ENCODE measurements at places on chromosomes 2 and 18.

GRCh38 chr18:58335821-58336220, 291.8 kb downstream of the NEDD4L start:
- DNase-seq, result no peak

- no peak for DNase-seq
Observed at GRCh38 chr2:25701801-25702200, 28.4 kb upstream of the DTNB start.

GRCh38 chr2:30323499-30323898, 92.2 kb downstream of the LBH start:
- no peak for DNase-seq

DNA sequence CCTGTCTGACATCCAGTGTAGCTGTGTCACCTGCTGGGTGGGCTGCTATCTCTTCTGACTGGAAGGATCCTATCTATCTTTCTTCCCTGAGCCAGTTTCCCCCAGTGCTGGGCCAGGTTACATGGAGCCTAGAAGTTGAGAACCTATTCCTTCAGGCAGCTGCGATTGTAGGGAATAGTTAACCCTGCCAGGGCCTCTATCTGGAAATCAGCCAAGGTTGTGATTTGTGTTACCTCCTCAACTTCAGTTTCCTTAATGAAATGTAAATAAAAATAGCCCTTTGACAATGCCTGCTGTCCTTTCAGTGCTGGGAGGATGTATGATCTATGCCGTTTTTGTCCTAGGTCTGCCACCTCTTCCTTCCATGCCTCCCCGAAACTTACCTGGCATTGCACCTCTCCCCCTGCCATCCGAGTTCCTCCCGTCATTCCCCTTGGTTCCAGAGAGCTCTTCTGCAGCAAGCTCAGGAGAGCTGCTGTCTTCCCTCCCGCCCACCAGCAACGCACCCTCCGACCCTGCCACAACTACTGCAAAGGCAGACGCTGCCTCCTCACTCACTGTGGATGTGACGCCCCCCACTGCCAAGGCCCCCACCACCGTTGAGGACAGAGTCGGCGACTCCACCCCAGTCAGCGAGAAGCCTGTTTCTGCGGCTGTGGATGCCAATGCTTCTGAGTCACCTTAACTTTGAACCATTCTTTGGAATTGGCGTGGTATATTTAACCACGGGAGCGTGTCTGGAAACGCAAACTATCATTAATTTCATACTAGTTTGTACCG, 36.6 kb downstream of the GORASP2 start:
- no peak for DNase-seq

DNA sequence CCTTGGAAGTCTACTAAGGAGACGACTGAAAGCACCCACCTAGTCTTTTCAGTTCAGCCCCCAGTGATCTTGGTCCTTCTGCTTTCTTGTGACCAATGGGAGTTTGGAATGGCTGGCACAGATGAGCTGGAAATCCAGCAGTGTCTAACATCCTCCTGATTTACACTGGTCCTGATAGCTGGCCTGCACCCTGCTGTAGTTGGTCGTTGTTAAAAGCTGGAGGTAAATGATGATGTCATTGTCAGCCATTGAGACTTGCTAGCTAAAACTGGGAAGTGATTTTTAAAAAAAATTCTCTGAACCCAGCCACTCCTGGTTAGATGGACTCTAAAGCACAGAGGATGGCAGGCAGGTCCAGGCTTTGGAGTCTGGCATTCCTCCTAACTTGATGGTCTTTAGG, 19.3 kb downstream of the CCT7 start:
- DNase-seq, result no peak

- no peak for DNase-seq
Observed at GRCh38 chr2:10136101-10136934, 13.8 kb downstream of the RRM2 start.

- peak; percentile 52 for DNase-seq
Observed at GRCh38 chr2:233108611-233109490, 48.7 kb downstream of the INPP5D start.

- DNase-seq, result no peak
Observed at GRCh38 chr2:202158796-202159195, 79.6 kb downstream of the SUMO1 start.

DNA sequence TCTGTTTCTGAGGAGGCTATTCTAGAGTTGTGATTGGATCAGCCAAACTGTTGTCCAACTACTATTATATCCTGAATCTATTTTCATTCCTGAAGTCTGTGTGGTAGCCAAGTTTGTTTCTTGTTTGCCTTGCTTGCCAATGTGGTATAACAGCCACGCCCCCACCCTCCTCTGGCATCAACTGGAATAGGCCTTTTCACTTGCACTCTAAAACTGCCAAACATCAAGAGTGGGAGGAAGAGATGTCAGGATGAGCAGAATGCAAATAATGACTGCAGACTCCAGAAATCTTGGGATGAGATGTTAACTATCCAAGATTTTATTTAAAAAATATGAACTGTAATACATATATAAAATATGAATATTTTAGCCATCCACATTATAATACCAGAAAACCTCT, 246.1 kb downstream of the NRXN1 start:
- DNase-seq, result no peak

GRCh38 chr2:66968946-66969345, 428.2 kb upstream of the ETAA1 start:
- DNase-seq, result no peak

- no peak for DNase-seq
Observed at GRCh38 chr2:99481527-99481926, 8.3 kb downstream of the REV1 start.

GRCh38 chr18:39962546-39962945, 1992.5 kb upstream of the PIK3C3 start:
- no peak for DNase-seq

DNA sequence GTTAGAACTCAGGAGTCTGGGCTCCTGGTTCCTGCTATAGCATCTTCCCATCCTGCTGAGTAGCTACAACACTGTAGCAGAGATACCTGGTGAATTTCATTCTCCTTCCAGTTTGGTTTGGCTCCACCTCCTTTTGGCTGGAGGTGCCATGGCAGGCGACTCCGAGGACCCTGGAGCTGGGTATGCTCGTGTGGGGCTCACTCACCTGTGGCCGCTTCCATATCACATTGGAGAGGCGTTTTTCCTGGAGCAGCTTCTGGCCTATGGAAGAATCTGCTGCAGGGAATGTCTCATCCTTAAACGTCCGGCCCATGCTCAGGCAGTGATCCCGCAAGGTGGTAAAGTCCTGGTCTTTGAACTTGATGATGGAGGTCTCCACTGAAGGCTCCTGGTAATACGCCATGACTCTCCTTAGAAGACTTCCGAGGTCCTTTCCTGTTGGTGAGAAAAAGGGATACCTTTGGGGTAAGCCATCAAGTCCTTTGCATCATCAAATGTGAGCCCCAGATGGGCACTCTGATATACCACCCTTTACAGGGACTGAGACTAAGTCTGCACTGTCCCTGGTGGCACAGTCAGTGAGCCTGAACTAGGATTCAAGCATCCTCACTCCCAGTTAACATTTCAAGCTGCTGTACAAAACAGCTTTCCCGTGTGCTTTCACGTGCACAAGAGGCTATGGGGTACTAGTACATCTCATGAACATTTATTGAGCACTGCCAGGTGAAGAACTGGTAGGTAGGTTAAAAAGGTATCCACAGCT, 20.1 kb downstream of the CAPN13 start:
- DNase-seq, result no peak

DNA sequence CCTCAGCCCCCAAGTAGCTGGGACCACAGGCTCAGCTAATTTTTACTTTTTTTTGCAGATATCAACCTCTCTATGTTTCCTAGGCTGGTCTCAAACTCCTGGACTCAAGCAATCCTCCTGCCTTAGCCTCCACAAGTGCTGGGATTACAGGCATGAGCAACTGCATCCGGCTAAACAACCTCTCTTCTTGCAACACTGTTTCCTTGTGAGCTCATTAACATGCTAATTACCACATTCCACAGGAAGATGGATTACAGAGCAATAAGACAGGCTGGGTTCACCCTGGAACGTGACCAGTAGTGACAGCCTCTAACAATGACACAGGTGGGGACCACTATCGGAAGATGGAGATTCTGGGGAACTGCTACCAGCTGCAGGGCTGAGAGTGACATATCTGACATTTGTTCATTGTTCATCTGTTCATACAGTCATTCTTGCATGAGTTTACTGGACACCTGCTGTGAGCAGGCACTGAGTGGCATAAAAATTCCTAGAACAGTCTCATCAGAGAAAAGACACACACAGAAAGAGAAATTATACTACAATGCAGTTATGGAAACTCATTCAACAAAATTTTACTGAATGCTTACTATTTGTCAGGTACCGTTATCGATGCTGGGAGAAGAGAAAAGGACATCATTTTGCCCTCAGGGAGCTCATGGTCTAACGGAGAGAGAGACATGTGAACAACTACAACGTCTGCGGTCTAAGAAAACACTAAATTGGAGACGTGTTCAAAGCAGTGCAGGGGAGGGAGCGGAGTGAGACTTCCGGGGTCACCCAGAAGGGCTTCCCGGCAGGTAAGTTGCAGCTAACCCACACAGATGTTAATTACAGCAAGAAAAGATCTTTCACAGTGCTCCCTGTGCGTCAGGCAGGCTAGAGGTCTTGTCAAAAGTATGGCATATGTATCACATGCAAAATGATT, 37.6 kb downstream of the PROC start:
- no peak for DNase-seq

- no peak for DNase-seq
Observed at GRCh38 chr2:20423847-20424246, 23.0 kb upstream of the RHOB start.

DNA sequence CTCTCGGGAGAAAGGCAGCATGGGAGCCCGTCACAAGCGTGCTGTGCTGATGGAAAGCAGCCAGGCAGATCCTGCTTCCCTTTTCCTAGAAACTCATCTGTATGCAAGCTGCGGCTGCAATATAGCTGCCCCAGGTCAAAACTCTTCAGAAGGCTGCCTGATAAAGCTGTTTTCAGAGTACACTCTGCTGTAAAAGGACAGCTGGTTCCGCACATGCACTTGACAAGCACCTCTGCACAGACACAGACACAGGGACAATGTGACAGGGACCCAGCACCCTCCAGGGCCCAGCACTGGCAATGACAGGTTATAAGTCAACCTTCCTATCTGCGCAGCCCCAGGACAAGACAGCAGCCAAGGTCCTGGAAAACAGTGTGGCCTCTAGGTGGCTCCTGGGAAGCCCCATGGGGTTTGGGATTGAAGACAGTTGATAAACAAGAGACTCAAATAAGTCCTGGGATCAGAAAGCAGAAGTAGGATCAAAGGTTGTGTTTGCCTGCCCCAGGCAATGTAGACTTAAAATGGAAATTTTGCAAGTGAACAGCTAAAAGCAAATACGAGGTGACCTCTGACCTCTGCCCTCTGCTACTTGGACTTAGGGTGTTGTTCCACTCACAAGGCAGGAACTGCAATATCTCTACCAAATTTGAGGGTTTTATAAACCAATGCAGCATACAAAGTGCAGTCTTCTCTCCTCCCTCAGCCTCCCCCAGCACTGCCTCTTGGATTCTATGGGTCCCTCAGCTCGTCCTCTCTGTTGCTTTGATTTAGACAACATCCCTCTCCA, 16.9 kb downstream of the SLC66A2 start:
- DNase-seq, result no peak

DNA sequence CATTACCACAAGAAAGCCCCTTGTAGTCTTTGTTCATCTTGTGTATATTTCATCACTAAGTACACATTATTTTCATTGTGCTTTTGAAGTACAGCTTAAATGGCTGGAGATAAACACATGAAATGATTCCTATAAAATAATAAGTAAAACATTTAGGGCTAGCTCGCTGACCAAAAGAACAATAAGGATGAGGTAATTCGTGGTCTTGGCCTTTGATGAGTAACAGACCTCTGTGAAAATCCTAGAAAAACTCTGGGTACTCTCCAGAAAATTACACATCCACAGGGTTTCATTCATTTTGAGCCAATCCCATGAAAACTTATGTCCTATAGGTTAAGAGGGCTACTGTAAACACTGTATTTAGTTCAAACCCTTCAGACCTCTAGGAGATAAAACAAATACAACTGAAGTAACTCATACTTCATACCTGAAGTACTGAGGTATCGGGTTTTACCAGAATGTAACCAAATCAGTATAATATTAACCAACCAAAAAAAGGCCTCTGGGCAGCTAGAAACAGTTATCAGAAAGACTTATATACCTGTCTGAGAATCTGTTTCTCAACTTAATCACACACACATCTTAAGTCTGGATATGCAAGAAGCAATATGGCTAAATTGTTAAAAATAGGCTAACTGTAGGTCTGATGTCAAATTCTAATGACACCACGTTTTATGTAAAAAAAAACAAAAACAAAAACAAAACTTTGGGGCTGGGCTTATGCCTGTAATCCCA, 31.0 kb downstream of the CFAP36 start:
- no peak for DNase-seq

- no peak for DNase-seq
Observed at GRCh38 chr18:61882296-61883004, 10.4 kb downstream of the RNF152 start.

DNA sequence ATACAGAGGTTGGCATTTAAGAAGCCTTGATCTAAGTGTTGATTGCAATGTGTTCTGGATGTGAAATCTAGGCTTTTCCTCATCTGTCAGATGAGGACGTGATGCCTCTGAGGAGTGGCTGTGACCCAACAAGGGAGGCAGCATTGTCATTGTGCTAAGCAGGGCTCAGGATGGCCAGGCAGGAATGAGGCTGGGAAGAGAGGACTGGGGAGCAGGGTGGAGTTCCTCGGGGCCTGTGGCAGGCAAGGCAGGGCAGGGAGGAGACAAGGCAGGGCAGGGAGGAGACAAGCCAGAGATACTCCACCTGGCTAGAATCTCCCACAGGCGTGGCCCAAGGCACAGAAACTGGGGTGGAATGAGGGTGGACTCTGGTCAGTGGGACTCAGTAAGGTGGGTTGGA, 116.6 kb downstream of the RPIA start:
- no peak for DNase-seq

DNA sequence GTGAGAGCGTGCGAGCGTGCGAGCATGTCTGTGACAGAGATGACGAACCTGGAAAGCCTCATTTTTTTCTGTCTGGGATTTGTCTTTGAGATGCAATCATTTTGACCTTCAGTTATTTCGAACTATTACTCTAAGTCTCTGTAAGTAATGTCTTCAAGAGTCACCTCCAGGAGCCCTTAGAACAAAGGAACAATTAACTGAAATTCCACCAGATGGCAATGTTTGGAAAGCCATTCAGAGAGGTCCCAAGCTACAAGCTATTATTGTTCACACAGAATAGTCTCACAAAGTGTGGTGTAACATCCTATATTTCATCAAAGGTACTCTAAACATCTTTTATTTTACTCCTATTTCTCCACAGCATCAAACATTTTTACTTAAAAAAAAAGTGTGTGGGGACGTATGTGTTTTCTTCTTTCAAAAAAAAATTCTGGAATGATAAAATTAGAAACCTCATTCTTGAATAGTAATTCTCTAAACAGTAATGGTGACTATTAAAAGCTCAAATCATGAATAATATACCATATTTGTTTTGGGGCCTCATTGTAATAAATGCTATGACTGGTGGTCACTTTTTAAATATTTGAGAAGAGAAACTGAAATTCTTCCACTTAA, 35.1 kb upstream of the MAPRE2 start:
- peak; percentile 45 for DNase-seq

GRCh38 chr2:170222298-170222697, 44.4 kb downstream of the MYO3B start:
- no peak for DNase-seq

Measured in GM20000 (cell line).